Activated CD4-positive, alpha-beta T cell treated with anti-CD3 and anti-CD28 coated beads for 4 hours (primary cell): ENCODE measurements at places on chromosomes 13 and 19.

GRCh38 chr13:25715760-25716159, 336.1 kb downstream of the SHISA2 start:
- DNase-seq = no peak

DNA sequence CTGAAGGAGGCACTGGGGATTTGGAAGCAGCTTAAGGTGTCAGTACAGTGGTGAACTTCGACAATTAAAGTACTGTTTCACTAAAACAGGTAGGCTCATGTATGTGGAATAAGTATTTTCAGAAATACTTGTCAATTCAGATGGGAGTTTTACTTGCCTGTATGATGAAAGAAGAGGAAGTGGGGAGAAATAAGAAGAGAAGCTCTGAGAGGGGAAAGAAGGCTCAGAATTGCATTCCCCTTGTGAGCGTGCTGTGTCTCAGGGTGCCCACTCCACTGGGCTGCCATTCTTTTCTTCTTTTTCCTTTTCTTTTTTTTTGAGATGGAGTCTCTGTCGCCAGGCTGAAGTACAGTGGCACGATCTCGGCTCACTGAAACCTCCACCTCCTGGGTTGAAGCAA, 38.6 kb upstream of the RNF17 start:
- DNase-seq = no peak

GRCh38 chr13:93368718-93369117, 142.1 kb downstream of the GPC6 start:
- DNase-seq = no peak

DNA sequence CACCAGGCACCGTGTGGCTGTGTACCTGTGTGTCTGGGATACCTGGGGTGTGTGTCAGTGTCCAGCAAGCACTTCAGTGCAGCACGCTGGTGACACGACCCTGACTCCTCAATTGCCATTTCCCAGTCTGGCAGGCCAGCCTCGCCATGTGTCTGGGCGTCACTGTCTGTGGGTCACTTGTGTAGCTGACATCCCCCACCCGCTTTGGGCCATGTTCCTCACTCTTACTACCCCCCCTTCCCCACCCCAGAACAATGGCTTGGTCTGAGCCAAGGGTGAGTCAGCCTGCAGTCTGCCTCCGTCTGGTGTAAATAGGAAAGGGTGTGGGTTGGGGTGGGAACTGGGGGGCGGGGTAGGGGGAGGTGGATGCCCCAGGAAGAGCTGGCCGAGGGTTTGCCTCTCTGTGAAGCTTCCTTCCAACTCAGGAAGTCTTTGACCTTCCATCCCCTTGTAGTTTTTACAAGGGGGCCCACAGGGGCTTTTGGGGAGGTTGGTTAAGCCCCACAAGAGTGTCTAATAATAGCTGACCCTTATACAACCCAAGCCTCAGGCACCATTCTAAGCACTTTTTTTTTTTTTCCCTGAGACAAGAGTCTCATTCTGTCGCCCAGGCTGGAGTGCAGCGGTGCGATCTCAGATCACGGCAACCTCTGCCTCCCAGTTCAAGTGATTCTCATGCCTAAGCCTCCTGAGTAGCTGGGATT, 17.6 kb downstream of the NOVA2 start:
- DNase-seq = no peak

GRCh38 chr13:106517109-106517847, 18.2 kb downstream of the EFNB2 start:
- DNase-seq = no peak

- DNase-seq = no peak
Observed at GRCh38 chr13:33284031-33284430, 1.5 kb downstream of the STARD13 start.

- no peak for DNase-seq
Observed at GRCh38 chr13:80666782-80667552, 326.0 kb upstream of the SPRY2 start.

DNA sequence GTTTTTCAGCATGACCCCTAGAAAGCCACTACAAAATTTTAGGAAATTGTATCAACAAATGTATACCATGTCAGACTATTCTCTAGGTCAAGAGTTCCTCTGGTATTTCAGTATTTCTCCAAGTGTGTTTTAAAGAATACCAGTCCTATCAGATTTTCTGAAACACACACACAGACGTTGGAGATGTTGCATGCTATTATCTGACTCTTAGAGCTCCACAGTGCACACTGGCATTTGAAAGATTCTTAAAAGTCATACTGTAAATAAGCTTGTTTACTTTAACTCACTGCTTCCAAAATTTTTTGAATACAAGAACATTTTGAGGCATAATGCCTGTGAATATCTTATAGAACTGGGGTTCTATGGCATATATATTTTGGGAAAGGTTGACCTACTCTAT, 33.8 kb upstream of the VWA8 start:
- DNase-seq = no peak

- no peak for DNase-seq
Observed at GRCh38 chr13:112115403-112116091, 48.6 kb downstream of the SOX1 start.

- DNase-seq = no peak
Observed at GRCh38 chr19:40159744-40160143, 31.5 kb upstream of the MAP3K10 start.

DNA sequence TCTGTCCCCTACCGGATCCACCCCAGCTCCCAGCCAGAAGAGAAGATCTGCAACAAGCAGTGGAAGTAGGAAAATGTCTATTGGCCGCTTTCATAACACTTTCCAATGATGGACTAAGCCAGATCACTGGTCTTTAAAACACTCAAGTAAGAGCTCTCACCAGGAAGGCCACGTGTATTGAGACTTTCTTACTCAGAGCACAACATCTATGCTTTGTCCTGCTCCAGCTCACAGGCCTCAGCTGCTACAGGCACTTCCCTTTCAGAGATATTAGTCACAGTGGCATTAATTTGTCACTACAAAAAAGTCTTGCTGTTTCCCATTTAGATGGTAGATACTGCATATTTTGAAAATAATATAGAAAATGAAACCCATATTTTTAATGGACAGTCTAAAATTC, 164.2 kb downstream of the ABCC4 start:
- no peak for DNase-seq

DNA sequence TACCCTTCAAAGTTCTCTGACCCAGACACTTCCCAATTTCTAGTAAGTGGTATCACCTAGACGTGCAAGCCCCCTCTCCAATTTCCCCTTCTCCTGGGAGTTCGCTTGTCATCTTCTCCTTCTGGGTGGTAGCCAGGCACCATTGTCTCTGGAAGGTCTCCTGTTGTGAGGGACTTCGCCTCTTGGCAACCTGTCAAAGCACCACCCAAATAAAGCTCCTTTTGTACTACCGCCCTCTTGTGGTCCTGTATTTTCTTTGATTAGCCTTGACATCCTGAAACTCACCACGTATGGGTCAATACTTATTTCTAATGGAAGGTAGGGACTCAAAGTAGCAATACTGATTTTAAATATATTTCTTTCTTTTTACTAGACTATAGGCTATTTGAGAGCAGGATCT, 8.2 kb downstream of the GPC5 start:
- peak; percentile 13 for DNase-seq

GRCh38 chr19:27746691-27747380, 1466.1 kb downstream of the UQCRFS1 start:
- DNase-seq = no peak

- DNase-seq = no peak
Observed at GRCh38 chr19:15323496-15324235, 8.7 kb downstream of the BRD4 start.

- DNase-seq = no peak
Observed at GRCh38 chr19:29695765-29696564, 19.1 kb downstream of the C19orf12 start.

GRCh38 chr13:73299787-73300186, 241.0 kb downstream of the KLF5 start:
- no peak for DNase-seq

DNA sequence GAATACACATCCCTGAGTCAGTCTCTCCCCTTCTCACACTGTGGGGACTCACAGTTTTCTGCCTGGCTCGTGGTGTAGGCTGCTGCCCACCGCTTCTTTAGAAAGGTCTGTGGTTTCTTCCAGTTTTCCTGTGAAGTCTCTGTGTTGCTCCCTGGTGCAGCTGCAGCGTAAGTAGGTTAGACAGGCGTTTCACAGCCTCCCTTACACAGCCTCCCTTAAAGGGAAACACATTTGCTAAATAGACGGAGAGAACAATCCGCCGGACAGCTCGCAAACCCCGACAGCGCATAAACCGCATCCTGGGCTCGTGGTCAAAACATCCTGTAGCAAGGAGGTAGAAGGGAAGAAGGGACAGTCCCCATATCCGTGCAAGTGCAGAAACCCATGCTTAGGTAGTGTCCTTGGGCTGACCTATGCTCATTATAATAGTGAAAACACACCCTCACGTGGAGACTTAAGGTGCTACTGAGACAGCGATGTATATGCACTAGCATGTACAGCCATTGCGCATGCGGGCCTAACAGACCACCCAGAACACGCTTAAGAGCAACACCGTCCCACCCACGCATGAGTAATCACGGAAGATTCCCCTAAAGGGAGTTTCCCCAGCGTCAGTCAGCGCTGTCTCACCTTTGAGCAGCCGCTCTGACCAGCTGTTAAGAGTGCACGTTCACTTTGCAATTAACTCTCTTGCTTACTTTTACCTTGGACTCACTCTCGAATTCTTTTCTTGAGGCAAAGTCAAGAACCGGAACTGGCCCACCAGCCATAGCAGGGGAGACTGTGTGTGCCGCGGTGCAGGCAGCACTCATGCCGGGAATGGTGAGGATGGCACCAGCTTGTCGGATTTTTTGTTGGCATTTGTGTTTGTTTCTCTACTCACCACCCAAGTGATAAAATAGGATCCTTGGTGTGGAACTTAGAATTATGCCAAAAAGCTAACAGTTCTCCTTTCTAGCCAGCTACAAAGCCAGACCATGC, 16.6 kb downstream of the SIGLEC8 start:
- DNase-seq = peak; percentile 90

DNA sequence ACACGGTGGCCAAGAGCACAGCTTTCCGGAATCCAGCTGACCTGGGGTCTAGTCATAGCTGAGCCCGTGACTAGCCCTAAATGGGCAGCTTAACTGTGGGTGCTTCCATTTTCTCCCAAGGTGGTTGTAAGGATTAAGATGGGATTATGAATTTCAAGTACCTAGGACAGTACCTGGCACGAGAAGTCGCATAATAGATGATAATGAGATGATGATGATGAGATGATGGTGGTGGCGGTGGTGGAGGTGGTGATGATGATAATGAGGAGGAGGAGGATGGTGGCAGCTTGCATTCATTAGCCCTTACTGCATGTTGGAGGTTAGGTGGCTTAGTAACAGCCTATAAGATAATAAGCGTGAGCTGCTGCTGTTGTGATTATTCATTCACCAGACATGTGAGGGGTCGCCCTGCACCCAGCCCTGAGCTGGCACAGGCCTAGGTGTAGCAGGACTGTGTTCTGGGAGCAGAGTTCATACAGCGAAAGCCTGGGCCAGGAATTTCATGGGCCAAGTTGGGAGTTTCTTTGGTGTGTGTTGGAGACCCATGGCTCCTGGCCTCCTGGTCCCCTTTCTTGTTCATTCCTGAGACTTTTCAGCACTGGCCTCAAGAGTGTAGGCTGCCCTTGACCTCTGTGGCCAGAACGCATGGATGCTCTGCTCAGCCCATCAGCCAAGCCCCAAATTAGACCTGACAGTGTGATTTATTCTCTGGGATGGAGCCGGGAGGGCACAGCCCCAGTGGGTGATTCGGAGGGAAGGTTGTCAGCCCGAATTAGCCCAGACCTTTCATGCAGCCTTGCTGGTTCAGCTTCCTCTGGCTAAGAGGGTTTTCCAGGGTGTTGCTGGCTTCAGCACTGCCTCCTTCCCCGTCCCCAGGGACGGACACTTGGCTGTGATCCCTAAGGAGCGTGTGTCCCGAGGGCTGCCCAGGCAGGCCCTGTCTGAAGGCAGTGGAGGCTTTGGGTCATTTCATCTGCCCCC, 128.8 kb downstream of the SIPA1L3 start:
- no peak for DNase-seq

- DNase-seq = no peak
Observed at GRCh38 chr13:35448465-35448864, 28.0 kb downstream of the MAB21L1 start.

DNA sequence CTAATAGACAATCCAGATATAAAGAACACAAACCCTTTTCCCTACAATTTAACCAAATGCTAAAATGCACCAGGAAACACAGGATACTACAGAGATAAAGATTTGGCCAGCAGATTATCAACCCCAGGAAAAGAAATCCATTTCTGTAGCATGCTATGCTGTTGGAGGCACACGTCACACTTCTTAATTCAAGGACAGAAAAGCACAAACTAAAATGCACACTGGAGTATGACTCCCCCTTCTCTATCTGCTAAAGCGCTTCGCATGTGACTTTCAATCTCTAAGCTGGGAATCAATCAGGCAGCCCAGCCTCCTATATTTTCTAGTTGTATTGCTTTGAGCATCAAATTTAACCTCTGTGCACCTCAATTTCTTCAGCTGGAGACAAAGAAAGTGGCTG, 22.2 kb downstream of the ABCC4 start:
- DNase-seq = no peak

- no peak for DNase-seq
Observed at GRCh38 chr13:100646030-100646673, 28.4 kb downstream of the TMTC4 start.

DNA sequence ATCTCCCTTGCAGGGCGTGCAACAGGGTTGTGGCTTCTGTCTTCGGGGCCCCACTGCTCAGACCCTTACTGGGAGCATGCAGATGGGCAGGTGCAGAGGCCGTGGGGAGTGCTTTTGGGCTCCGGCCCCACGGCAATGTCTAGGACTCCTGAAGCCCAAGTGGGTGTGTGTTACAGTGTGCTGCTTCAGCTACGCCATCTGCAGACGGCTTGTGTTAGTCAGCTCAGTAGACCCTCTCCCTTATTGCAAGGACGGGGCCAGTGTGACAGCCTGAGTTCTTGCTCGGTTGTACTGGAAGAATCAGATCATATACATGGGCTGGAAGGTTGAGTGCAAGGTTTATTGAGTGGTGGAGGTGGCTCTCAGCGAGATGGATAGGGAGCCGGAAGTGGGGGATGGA, 39.3 kb downstream of the DNAJC3 start:
- no peak for DNase-seq

DNA sequence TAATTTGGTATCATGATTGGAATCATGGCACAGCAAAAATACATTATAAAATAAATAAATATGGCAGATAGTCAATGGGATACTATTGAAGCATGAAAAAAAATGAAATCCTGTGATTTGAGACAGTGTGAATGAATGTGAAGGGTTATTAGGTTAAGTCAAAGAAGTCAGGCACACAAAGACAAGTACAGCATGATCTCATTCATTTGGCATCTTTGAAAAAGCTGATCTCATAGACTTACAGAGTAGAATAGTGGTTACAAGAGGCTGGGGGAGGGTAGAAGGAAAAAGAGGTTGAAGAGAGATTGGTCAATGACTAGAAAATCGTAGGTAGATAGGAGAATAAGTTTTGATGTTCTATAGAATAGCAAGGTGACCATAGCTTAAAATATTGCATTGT, 295.1 kb upstream of the SLITRK5 start:
- no peak for DNase-seq

GRCh38 chr13:61415058-61415721, 459 bp downstream of the PCDH20 start:
- no peak for DNase-seq

DNA sequence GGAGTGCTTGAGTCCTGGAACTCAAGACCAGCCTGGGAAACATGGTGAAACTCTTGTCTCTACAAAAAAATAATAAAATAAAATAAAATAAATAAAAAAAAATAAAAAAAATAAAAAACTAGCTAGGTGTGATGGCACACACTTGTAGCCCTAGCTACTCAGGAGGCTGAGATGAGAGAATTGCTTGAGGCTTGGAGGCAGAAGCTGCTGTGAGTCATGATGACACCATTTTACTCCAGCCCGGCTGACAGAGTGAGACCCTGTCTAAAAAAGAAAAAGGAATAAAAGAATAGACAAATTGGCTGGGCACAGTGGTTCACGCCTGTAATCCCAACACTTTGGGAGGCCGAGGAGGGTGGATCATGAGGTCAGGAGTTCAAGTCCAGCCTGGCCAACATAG, 1168.9 kb downstream of the SLITRK5 start:
- DNase-seq = no peak
